ENCODE measurements at places on chromosomes 2 and 18.
A peak's percentile ranks its signal among the peaks of the same experiment; 100 is the strongest.

DNA sequence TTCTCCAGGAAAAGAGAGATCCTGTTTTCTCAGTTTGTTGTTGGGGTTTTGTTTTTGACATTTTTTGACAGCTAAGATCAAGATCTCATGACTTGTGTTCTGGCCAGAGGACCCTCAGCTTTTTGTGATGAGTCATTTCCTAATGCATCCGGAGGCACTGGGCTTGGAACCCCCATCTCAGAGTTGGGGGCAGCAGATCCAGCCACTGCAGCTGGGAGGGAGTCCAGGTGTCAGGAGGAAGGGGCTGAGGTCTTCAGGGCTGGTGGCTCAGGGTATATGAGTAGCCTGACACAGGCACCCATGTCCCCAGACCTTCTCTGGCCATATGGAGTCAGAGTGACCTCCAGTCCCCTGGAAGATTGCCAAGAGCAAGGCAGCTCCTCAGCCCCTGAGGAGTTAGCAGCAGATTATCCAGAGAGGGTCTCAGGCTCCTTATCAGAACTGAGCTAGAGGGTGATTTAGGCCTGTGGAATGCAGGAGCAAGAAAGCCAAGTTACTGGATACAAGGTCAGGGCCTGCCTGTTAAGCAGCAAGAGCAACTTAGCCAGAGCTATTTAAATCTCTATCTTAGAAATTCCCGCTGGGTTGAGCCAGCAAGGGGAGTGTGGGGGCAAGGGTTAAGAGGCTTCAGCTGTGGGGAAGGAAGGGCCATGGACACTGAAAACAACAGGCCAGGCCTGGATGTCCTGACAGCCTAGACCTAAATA, 62.4 kb downstream of the TANC1 start:
- peak; percentile 81 for DNase-seq

DNA sequence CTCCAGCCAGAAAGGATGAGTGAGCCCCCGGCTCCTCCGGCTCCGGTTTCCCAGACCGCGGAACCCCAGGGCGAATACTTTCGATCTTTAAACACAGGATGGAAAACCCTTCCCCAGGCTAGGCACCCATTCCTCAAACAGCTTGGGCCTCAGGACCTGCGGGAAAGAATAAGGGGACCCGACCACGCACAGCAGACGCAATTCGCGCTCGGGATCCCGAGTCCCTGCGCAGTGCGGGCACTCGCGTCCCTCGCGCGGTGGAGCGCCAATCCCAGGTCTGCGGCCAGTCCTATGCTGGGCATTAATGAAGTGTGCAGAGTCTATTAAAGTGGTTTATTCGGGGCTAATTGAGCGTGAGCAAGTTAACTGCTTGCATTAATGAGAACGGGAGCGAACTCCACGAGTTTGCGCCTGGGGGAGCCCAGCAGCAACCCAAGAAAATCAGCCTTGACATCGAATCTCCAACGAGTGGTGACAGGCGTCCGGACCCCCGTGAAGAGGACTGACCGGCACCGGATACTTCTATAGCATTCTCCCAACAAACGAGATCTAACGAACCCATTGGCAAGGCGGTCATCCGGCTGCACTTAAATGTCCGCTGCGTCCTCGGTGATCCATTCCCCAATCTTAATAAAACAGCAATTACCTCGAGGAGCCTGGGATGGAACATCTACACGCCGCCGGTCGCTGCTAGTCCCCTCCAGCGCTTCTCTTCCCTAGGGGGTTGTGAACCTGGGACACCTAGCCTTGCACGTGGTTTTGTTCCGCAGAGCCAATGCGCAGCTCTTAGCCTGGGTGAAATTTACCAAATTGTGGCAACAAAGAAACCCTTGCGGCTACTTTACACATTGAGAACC, 1.6 kb downstream of the OSR1 start:
- no peak for DNase-seq

- no peak for DNase-seq
Measured at GRCh38 chr2:74497777-74498499, 1.5 kb downstream of the LBX2 start.

DNA sequence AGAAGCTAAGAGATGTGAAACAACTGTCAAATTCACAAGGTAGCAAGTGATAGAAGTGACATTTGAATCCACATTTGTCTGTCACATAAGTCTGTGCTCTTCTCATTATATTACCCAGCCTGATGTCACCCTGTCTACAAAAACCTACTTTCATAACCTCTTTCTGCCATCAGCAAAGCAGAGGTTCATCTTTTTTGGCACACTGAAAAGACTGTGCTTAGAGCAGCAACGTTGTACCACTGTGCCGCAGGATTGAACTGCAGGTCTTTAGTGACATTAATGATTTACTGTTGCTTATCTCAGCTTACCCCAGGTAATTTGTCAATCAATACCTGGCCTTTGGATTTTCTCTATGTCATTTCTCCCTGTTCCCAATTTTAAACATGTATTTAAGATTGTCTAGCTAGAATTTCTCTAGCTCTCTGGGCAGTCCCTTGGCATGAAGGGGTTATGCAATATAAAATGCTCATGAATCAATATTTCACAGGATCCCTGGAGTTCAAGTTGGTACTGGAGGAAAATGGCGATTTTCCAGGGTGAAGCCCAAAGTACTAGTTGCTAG, 31.4 kb upstream of the TDRD15 start:
- no peak for DNase-seq

DNA sequence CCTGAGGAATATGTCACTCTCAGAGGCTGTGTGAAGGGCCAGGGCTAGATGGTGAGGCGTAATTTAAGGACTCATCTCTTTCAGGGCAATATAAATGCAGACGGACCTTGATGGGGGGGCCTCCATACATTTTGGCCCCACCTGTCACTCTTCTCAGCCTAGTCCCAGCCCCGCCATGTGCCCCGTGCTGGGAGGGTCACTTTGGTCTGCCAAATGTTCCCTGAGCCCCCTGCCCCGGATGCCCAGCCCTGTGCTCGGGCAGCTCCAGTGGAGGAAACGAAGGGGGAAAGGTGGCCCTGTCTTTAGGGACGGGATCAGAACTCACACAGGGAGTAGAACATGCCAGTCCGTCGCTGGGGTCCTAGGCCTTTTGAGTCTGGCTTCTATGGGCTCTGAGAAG, 168.6 kb downstream of the KLHL29 start:
- no peak for DNase-seq

GRCh38 chr2:172962824-172963223, 112.8 kb upstream of the MAP3K20 start:
- DNase-seq: no peak

DNA sequence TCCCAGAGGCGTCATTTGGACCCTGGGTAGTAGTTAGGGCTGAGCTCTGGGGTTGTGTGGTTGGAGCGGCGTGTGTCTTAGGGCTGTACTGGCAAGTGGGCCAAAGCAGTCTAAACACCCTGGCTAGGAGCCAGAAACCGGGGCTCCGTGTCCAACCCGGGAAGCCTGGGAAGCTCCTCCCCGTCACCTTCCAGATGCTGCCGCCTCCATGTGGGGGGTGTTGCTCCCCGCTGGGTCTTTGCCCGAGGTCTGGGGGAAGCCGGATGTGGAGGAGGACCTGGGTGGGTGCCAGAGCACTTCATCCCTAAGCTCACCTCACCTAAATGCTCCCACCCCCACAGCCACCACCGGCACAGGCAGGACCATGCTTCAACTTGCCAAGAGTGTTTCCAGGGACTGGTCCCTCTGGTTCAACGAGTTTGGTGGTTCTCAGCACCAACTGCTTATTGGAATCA, 25.4 kb downstream of the TET3 start:
- DNase-seq: peak; percentile 15

DNA sequence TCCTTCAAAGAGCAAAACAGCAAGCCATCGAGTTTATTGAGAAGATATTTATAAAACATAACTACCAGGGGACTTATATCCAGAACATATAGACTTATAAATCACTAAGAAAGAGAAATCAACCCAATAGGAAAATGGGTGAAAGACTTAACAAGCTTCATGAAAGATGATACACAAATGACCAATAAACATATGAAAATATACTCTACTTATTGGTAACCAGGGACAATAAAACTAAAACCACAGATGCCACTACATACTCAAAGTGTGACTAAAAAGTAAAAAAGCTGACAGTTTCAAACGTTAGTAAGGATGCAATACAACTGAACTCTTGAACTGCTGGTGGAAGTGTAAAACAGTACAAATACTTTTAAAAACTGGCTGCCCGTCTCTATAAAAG, 154.3 kb downstream of the TMEM163 start:
- no peak for DNase-seq
